ENCODE measurements at places on chromosomes 2 and 18.

DNA sequence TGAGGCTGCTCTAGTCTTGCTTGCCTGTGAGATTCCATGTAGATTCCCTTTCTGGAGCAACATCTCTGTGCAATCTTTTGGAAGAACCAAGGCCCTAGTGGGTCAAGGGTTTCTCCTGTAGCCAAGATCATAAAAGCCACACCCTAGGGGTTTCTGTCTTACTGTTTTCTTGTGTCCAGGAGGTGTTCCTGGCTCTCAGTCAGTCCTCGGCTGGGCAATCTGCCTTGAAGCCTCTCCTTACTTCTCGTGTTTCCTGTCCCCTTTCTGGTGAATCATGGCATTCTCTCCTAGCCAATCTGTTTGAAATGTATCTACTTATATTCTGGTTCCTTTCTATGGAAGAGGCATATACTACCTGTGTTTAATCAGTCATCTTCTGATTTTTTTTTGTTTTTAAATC lies 484.8 kb upstream of the UBE2E3 start:
- no peak for DNase-seq

GRCh38 chr2:11663427-11663826 lies 6.6 kb downstream of the NTSR2 start:
- DNase-seq, result no peak

DNA sequence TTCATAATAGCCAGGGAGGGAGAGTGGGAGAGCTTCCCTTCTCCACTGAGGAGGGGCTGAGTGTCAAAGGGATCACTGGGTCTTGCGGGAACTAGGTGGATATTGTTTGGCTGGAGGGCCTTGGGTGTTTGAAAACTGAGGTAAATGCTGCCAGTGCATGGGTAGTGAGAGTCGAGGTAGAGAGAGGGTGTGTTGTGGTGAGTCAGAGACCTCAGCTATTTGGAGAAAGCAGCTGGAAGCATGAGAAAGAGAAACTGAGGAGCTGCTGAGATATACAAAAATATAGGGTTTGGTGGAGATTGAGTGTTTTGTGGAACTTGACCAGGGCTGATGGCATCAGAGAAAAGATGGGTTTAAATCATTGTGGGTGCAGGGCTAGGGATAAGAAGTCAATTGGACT lies 127.0 kb upstream of the CCDC195 start:
- DNase-seq, result no peak

DNA sequence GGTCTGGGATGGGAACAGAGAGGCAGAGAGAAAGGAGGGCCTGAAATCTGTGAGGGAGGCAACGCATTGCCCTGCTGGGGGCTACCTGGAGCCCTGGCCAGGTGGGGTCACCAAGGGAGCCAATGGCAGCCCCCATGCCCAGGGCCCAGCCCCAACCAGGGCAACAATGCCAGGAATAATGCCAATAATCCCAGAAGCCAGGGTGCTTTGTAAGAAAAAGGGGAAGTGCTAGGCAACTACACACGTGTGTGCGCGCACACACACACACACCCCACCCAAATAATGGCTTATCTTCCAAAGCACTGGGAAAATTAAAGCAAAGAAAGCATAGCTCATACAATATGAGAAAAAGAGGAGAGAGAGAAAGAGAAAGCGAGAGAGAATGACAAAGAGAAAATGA lies 7.0 kb upstream of the CLEC4F start:
- no peak for DNase-seq

- DNase-seq, result peak; percentile 39
These were observed 1.5 kb upstream of the EPHA4 start for GRCh38 chr2:221573430-221574230.

- no peak for DNase-seq
These were observed 63.6 kb downstream of the ACKR3 start for GRCh38 chr2:236633219-236633570.

GRCh38 chr18:35688757-35689156 lies 107.2 kb downstream of the GALNT1 start:
- DNase-seq, result no peak

- no peak for DNase-seq
These were observed 278.8 kb upstream of the SESTD1 start for GRCh38 chr2:179543361-179543901.

- DNase-seq, result no peak
These were observed 165.0 kb downstream of the ANKRD44 start for GRCh38 chr2:197145471-197146056.

DNA sequence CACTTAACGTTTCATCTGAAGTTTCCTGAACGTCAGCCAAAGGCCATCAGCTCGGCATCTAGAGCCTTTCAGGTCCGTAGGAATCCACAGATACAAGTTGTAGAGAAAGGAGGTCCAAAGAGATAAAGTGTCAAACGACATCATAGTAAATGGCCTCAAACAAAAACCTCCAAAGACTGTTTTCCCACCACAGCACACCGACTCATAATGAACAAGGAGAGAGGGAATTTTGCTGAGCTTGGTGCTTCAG lies 150.3 kb downstream of the PXDN start:
- no peak for DNase-seq

DNA sequence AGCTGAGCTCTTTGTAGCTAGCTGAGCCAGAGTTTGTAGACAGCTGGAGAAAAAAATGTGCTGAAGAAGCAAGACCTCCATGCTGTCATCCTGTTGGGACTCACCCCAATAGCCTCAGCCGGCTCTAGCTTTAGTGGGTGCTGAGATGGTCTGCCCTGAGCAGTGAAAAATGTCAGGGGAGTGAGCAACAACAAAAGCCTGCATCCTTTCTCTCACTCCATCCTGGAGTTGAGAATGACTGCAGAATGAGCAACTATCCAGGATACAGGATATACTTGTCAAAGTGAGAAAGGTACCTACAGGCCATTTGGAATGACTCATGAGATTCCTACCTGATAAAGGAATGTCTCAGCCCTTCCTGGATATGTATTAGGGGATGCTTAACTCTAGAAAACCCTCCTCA lies 146.1 kb upstream of the DLX2 start:
- DNase-seq, result no peak

- peak; percentile 2 for DNase-seq
These were observed 50.8 kb downstream of the PID1 start for GRCh38 chr2:229220254-229220653.

DNA sequence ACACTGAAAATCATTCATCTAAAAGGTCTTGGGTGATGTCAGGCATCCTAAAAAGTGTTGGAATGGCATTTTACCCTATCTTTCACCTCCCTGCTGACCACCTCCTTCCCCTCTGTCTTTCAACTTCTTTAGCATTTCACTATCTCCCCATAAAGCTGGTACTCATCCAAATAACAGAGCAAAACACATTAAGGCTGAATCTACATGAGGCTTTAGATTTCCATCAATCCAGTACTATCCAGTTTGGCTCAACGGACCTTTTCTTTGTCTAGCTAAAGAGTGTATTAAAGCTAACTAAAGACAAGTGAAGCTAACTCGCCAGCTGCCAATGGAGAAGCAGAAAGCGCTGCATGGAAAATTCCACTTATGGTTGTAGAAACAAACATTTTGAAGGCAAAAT lies 122.5 kb upstream of the NCKAP5 start:
- DNase-seq, result no peak

- DNase-seq, result no peak
These were observed 672.8 kb upstream of the ID2 start for GRCh38 chr2:8009010-8009597.

DNA sequence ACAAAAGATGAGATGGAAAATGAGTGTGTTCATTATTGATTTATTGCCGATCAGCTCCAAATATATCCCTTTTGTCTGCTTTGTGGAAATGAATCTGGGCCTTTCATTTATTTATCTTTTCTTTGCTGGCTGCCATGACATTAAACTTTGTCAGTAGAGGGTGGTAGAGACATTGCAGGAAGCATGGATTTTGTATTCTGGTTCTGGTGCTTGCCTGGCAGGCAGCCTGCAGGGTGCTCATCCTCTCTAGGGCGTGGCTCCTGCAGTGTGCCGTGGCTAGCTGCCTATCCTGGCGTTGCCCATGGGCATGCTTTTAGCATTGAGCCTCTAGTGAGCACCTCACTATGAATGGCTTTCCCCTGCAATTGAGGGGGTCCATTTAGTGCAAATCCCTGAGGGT lies 593.1 kb downstream of the RNF144A start:
- no peak for DNase-seq

GRCh38 chr2:109685453-109685852 lies 71.3 kb downstream of the SOWAHC start:
- no peak for DNase-seq

DNA sequence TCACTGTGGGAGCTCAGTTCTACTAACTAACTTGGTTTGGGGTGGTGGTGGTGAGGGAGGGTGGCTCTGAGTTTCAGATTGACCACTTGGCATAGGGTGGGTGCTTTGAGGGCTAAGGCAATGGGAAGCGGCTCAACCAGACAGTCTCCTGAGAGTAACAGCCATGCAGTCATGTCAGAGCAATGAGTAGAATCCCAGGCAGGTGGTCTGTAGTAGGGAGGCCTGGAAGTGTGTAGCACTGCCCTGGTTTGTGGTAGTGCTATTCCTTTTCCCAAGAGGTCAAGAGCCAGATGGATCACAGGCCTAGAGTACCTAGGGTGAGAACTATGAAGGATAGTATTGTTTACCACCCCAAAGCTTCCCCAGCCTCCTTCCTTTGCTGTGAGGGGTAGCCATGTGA lies 18.7 kb upstream of the RAPH1 start:
- DNase-seq, result no peak

- DNase-seq, result no peak
These were observed 74.0 kb downstream of the NAB1 start for GRCh38 chr2:190722835-190723234.

GRCh38 chr2:238425505-238425978 lies 1.2 kb upstream of the ASB1 start:
- no peak for DNase-seq

DNA sequence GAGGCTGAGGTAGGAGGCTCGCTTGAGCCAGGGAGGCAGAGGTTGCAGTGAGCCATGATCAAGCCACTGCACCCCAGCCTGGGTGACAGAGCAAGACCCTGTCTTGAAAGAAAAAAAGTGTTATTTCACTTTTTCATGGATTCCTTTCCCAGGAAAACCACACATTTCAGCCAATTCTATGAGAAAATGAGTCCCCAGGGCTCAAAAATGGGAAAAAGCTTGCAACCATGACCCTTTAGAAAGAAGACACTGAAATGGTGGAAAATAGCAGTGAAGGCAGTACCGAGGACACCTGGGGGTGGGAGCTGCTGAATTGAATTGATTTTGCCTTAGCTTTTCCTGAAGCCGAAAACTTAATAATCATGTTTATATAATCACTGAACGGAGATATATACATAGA lies 284.2 kb upstream of the HDAC4 start:
- no peak for DNase-seq

GRCh38 chr18:40380686-40381439 lies 1574.2 kb upstream of the PIK3C3 start:
- no peak for DNase-seq

GRCh38 chr2:128324897-128325410 lies 6.3 kb upstream of the HS6ST1 start:
- DNase-seq, result no peak

DNA sequence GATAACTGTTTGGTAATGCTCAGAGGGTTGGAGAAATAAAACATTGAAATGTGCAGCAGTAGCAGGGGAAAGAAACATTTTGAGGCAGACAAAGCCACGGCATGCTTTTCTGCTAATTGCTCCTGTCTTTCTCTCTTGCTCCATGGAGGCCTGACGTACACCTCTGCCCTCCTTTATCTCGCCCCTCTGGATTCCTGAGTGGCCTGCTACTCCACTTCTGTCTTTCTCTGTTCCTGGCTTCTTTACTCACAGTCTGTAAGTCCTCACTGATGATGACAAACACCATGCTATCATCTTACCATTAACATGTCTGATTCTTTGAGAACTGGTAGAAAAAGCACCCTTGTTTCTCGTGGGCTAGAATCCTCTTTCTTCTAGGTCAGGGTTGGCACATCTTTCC lies 392.9 kb downstream of the MEIS1 start:
- DNase-seq, result no peak

DNA sequence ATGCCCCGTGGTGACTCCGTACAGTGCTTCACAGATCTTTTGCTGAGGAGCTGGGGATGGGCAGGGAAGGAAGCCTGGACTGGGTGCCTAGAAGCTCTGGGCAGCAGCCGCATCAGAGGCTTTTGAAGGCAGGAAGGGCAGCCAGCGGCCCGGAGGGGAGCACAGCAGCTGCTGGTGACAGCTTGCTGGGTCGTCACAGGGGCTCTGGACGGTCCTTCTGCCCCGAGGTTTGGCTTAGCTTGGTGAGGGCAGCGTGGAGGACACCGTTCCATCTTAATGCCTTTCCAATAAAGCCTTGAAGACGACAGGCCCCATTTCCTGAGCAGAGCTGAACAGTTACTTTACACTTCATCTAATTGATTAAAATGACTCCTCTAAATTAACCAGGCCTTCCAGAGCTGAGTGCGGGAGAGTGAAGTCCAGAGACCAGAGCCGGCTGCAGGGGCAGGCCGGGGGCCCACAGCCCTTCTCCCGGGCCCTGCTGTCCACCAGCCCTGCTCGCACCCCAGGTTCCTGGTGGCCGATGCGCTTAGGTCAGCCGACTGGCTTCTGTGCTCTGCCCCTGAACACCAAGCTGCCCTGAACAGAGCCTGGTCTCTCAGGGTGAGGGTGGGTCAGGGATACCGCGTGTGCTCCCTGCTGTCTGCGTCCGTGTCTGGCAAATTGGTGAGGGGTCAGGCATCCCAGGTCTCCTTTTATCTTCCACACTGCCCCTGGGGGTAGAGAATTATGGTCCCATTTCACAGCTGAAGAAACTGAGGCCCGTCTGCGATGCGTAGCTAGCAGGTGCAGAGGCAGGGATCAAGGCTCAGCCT lies 43.5 kb downstream of the RRM2 start:
- no peak for DNase-seq

DNA sequence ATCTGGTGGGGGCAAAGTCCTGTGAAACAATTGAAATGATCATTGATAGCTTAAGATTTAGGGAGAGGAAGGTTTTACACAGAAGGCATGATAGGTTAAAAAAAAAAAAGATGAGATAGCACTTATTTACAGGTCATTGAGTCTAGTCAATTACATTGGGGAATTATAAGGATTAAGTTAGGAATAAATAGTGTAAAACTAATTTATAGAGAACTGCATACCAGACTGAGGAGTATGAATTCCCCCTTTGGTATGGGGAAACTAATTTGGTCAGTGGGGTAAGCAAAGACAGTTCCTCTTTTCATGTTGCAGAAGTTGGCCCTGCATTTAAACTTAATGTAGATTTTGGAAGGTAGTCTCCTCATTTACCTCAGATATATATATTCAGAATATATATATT lies 10.8 kb downstream of the GLS start:
- no peak for DNase-seq

GRCh38 chr18:69737851-69738250 lies 209.8 kb downstream of the CD226 start:
- no peak for DNase-seq

GRCh38 chr2:168624028-168624427 lies 168.0 kb downstream of the CERS6 start:
- DNase-seq, result no peak

GRCh38 chr2:40534528-40534927 lies 82.6 kb upstream of the SLC8A1 start:
- no peak for DNase-seq

Measured in C1 segment of cervical spinal cord (tissue), 14 donors.